Endothelial cell (in vitro differentiated cells): ENCODE measurements at places on chromosomes 7 and 10. TPM values are rescaled to one million over a fixed set of nuclear protein-coding genes. Genes with fewer than 3 reads are reported as not detected.

- no peaks in the 10 kb centered on the region for H3K4me1 ChIP-seq
- H3K36me3 ChIP-seq, result no peaks in the 10 kb centered on the region
- H3K27me3 ChIP-seq, result no peaks in the 10 kb centered on the region
- no peak for DNase-seq
- H3K27ac ChIP-seq, result no peak overlapping the region
- no peak overlapping the region for H3K4me3 ChIP-seq
These were observed 150.1 kb upstream of the TMEM72 start for GRCh38 chr10:44761076-44761475.

DNA sequence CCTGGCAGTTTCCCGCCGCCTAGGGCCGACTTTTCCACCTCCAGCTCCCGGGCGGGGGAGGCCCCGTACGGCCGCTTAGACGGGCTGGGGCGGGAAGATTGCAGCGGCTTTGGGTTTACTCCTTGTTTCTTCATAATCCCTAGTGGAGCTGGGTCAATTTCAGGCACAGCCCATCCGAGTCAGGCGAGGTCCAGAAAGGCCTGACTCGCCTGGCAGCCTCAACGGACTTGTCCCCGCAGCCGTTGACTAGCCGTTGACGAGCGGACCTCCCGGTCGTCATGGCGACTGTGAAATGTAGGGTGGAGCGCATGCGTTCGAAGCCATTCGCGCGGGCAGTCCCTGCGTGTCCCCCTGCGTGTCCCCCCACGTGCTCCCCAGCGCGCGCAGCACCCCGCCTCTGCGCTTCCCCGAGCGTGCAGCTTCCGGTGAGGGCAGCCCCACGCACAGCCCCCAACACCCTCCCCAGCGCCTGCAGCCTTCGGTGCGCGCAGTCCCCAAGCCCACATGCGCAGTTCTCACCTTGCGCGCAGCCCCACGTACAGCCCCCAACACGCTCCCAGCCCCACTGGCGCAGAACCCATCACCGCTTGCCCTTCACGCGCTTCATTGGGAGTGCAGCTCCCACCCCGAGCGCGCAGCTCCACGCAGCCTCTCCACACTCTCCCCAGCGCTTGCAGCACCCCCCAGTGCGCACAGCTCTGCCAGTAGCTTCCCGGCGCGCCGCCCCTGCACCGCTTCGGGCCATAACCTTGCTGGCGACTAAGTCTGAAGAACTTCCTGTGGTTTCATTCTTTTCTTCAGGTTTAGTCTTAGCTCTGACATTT is 67.8 kb downstream of the TBX20 start:
- no peaks in the 10 kb centered on the region for H3K36me3 ChIP-seq
- H3K4me3 ChIP-seq, result peak overlapping the region; percentile 85
- no peak overlapping the region for H3K27ac ChIP-seq
- H3K4me1 ChIP-seq, result peaks cover 12% of the 10 kb centered on the region
- DNase-seq, result peak; percentile 51
- H3K27me3 ChIP-seq, result peaks cover 9% of the 10 kb centered on the region

DNA sequence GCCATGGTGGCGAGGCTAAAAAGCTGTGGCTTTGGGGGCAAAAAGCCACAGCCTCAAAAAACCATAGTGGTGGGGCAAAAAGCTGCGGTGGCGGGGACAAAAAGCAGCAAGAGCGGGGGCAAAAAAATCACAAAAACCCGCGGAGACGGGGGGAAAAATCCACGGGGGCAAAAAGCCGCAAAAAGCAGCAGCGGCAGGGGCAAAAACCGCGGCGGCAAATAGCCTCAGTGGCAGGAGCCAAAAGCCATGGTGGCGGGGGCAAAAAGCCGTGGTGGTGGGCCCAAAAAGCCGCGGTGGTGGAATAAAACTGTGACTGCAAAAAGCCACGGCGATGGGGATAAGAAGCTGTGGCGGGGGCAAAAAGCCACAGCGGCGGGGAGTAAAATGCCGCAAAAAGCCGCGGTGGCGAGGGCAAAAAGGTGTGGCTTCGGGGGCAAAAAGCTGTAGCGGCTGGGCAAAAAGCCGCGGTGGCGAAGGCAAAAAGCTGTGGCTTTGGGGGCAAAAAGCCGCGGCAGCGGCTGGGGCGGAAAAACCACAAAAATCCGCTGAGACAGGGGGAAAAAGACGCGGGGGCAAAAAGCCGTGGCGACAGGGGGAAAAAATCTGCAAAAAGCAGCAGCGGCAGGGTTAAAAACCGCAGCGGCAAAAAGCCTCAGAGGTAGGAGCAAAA is 526.6 kb downstream of the ZNF33B start:
- H3K36me3 ChIP-seq, result no peaks in the 10 kb centered on the region
- no peaks in the 10 kb centered on the region for H3K4me1 ChIP-seq
- H3K27ac ChIP-seq, result no peak overlapping the region
- H3K4me3 ChIP-seq, result no peak overlapping the region
- H3K27me3 ChIP-seq, result peaks cover 1% of the 10 kb centered on the region
- no peak for DNase-seq

- no peak overlapping the region for H3K27ac ChIP-seq
- no peaks in the 10 kb centered on the region for H3K27me3 ChIP-seq
- H3K4me1 ChIP-seq, result no peaks in the 10 kb centered on the region
- H3K36me3 ChIP-seq, result peaks cover 17% of the 10 kb centered on the region
- no peak for DNase-seq
These were observed 172.4 kb downstream of the ZMYND11 start for GRCh38 chr10:307659-308058.

- H3K27me3 ChIP-seq, result no peaks in the 10 kb centered on the region
- peaks cover 3% of the 10 kb centered on the region for H3K36me3 ChIP-seq
- DNase-seq, result no peak
These were observed 42.5 kb downstream of the ABLIM1 start for GRCh38 chr10:114615600-114616007.

DNA sequence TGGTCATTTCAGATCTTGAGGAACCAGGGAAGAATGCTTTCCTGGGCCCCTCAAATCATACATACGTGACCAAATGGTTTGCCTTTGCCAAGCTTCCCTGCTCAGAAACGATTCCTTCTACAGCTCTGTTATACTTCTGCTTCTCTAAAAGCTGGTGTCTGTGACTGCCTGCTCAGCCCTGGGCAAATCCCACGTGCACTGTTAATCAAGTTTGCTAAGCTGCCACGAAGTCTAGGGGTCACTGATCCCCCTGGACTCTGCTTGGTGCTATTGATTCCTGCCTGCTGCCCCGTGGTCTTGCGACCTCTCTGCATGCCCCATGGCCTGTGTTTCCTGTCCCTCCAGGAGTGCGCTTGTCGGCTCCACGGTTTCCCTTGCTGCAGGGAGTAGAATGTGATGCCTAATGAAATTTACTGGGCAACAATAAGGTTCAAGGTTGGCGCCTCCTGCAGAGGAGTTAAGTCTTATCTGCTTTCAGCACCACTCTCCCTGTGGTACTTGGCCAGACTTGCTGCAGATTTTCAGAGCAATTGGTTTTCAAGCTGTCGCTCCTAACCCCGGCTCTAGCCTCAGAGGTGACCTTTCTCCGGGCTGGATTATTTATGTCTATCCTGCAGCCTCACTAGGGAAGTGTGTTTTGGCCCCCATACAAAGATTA is 201.6 kb upstream of the FZD8 start:
- DNase-seq, result no peak
- H3K27me3 ChIP-seq, result peaks cover 1% of the 10 kb centered on the region
- no peaks in the 10 kb centered on the region for H3K36me3 ChIP-seq
- H3K4me3 ChIP-seq, result no peak overlapping the region

DNA sequence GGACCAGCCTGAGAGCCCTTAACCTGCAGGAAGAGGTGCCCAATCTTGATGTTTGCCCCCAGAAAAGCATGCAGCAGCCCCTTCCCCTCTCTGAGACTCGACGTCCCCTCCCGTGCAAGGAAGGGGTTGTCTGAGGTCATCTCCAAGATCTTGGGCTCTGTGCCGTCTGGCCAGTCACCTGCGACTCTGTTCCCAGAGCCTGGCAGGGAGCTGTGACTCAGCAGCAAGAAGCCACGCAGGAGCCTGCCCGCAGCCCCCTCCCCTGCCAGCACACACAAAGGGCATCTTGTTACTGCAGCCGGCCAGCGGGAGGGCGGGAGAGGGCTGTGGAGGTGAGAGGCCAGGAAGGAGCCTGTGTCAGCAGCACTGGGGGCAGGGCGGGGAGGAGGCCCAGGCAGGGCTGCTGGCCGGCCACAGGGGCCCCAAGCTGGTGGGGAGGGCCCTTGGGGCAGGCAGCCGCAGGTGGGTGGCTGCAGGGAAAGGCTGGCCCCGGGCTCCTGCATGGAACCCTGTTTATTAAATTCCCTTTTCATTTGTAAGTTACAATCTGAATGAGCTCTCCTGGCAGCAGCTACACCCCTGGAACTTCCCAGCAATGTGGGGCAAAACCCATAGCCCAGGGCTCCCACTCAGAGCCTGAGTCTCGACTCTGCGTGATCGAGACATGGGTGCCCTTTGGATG is 103.7 kb upstream of the ZMIZ1 start:
- no peaks in the 10 kb centered on the region for H3K36me3 ChIP-seq
- peaks cover 6% of the 10 kb centered on the region for H3K27me3 ChIP-seq
- H3K4me1 ChIP-seq, result peaks cover 40% of the 10 kb centered on the region
- H3K27ac ChIP-seq, result no peak overlapping the region

GRM3 gene
- total RNA-seq, result not detected

SLC26A5 gene
- 3.0 TPM for total RNA-seq

DPP6 gene
- total RNA-seq, result 1.4 TPM

SUMF2 gene
- 110 TPM for total RNA-seq
